Hippocampal formation (tissue), 2 donors: ENCODE measurements at places on chromosomes 6 and 20.

DNA sequence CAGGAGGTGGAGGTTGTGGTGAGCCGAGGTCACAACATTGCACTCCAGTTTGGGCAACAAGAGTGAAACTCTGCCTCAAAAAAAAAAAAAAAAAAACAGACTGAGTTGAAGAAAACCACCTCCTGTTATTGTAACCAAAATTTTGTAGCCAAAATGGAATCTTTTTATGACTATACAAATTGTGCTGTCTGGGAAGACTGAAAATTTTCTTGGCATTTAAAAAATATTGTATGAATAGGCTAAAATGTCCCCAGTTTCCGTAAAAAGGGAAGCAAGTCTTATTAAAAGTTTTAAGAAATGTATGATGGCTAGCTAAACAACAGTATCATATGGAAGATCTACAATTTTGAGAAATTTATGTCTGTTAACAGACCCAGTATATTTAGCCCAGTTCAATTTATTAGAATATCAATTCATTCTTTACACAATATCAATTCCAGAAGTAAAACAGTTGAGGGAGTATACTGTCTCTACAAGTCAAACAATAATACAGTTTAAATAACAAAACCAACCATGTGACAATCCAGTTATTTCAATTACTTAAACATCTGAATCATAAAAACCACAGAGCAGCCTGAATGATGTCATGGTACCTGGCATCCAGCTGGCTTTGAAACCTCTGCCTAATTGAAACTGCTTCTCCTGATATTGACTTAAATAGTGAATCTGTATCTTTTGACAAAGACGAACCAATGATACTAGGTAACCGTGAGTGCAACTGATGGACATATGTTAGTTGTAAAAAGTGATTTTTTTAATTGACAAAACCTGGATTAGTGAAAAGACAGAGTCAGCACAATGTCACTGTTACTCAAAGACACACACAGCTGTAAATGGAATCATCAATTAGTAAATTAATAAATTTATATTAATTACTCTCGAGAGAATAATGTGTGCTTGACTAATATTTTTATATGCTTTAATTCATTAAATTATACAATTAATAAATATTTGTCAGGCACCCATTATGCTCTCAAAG lies 166.6 kb upstream of the MARCKS start:
- DNase-seq, result no peak

GRCh38 chr6:4242601-4243000 lies 107.2 kb upstream of the ECI2 start:
- no peak for DNase-seq

DNA sequence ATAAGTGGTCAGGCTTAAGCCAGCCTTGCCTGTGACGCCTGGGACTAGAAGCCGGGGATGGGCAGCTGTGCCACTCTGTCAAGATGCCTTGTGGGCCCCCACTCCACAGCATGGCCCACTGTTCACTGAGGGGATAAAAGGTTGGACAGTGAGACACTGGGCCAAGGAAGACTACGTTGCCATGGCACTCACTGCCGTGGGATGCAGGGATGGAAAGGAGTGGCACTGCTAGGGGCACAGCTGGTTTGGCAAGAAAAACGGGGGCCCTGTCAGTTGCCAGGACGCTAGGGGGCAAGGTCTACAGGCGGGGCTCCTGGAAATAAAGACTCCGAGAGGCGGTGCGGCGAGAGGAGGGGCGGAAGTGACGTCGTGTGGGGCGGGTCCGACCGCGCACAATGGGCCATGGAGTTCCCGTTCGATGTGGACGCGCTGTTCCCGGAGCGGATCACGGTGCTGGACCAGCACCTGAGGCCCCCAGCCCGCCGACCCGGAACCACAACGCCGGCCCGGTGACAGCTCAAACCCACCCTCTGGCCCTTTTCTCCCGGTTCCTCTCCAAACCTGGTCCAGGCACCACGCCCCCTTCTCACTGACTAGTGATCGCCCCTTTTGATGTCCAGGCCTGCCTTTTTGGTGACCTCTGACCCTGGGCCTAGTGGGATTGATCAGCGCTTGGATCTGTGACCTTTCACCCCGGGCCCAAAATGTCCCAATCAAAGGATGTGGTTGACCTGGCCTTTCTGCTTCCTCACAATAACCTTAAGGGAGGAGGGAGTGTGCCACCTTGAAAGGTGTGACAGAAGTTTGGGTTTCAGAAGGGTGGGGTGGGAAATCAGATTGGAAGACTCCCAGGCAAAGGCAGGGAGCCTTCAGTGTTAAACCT lies at the start of gene ATAT1:
ATAT1 (plus strand) TSS at position 391 of the 883 bp plus-strand sequence.
- peak; percentile 86 for DNase-seq

DNA sequence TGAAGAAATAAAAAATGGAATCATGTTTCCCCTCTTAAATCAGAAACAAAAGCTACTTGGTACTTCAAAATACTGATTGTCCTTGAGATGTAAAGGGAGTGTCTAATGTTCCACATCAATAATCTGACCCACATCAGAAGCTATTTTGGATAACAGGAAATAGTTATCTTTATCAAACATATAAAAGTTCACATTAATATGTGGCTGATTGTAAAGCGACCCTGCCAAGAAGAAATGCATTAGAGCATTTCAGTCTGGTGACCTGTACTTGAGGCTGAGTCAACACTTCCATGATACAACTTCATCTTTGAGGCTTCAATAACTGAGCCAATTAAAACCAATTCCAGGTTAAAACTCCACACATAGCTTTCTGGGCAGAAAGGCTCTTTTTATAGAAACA lies 31.8 kb downstream of the SYNE1 start:
- no peak for DNase-seq

GRCh38 chr6:92050216-92050615 lies 1369.1 kb downstream of the EPHA7 start:
- no peak for DNase-seq

- no peak for DNase-seq
Measured at GRCh38 chr20:44832724-44833123, 22.4 kb upstream of the RIMS4 start.

- no peak for DNase-seq
Measured at GRCh38 chr20:44186201-44186600, 787 bp downstream of the JPH2 start.

DNA sequence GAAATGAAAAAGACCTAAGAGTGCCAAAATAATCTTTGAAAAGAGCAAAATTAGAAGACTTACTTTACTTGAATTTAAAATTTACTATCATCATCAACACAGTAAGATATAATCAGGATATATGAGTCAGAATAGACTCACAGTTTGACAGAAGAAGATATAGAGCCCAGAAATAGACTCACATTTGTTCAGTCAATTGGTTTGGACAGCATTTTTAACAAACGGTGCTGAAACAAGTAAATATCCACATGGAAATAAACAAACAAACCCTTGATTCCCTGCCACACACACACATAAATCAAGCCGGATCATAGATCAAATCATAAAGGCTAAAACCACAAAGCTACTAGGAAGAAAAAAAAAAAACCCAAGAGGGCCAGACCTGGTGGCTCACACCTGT lies 291.1 kb downstream of the ADGRG6 start:
- DNase-seq, result no peak
